Lower lobe of right lung (tissue), 2 donors: ENCODE measurements at places on chromosomes 2 and 18. TPM values are rescaled to one million over a fixed set of nuclear protein-coding genes. Genes with fewer than 3 reads are reported as not detected.

LAMA3 gene
- 89.1 TPM for total RNA-seq

RAB27B gene
- 20.1 TPM for total RNA-seq

DNA sequence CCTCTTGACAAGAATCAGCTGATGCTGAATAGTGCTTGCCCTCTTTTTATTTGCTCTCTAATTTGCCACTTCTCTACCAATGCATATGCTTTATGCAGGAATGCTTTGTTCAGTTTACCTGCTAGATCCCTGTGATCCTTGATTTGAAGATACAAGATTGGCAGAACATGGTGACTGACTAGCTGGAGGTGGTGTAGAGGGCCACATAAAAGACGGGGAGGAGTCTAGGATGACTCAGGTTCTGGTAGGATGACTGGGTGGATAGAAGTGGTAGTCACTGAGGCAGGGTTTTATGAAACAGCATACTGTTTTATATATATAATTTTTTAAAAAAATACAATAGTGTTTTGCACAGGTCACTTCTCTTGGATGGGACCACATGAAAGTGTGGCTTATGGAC is 6.3 kb upstream of the ADGRF3 start:
- no peak overlapping the region for H3K4me3 ChIP-seq
- H3K36me3 ChIP-seq = no peaks in the 10 kb centered on the region
- no peak for DNase-seq
- H3K27ac ChIP-seq = no peak overlapping the region
- H3K27me3 ChIP-seq = no peaks in the 10 kb centered on the region

DNA sequence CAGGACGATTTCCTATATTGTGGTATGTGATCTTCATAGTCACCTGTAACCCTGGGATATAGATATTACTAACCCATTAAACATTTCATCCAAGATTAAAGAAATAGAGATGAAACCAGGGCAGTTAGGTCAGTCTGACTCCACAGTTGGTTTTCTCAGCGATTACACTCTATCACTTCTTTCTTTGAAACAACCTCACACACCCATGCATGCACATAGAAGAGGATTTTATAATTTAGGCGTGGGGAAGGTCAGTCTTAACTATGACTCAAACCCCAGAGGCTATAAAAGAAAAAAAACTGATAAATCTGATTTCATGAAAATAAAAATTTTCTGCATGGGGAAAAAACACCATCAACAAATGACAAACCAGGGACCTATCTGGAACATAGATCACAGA is 54.2 kb downstream of the BCL2 start:
- peaks cover 7% of the 10 kb centered on the region for H3K4me1 ChIP-seq
- H3K36me3 ChIP-seq = no peaks in the 10 kb centered on the region
- H3K27me3 ChIP-seq = no peaks in the 10 kb centered on the region
- H3K4me3 ChIP-seq = no peak overlapping the region
- no peak overlapping the region for H3K27ac ChIP-seq

GRCh38 chr2:85188852-85189251 is 55.7 kb downstream of the TCF7L1 start:
- no peaks in the 10 kb centered on the region for H3K36me3 ChIP-seq
- H3K4me1 ChIP-seq = peaks cover 5% of the 10 kb centered on the region
- H3K27ac ChIP-seq = no peak overlapping the region
- no peaks in the 10 kb centered on the region for H3K27me3 ChIP-seq
- no peak for DNase-seq
- no peak overlapping the region for H3K4me3 ChIP-seq

GRCh38 chr2:39107724-39108273 is 13.1 kb downstream of the SOS1 start:
- peaks cover 8% of the 10 kb centered on the region for H3K4me1 ChIP-seq
- DNase-seq = no peak
- no peak overlapping the region for H3K27ac ChIP-seq
- no peak overlapping the region for H3K4me3 ChIP-seq

- peaks cover 90% of the 10 kb centered on the region for H3K27me3 ChIP-seq
- H3K36me3 ChIP-seq = no peaks in the 10 kb centered on the region
- no peak overlapping the region for H3K4me3 ChIP-seq
- H3K4me1 ChIP-seq = peaks cover 11% of the 10 kb centered on the region
These were observed 13.6 kb downstream of the OTX1 start for GRCh38 chr2:63064197-63064596.

GRCh38 chr2:95054016-95054415 is 28.5 kb downstream of the MAL start:
- no peaks in the 10 kb centered on the region for H3K4me1 ChIP-seq
- H3K4me3 ChIP-seq = no peak overlapping the region
- H3K27me3 ChIP-seq = no peaks in the 10 kb centered on the region
- no peak overlapping the region for H3K27ac ChIP-seq
- DNase-seq = no peak
